Astrocyte of the cerebellum (primary cell): ENCODE measurements at places on chromosomes 3 and 15.

DNA sequence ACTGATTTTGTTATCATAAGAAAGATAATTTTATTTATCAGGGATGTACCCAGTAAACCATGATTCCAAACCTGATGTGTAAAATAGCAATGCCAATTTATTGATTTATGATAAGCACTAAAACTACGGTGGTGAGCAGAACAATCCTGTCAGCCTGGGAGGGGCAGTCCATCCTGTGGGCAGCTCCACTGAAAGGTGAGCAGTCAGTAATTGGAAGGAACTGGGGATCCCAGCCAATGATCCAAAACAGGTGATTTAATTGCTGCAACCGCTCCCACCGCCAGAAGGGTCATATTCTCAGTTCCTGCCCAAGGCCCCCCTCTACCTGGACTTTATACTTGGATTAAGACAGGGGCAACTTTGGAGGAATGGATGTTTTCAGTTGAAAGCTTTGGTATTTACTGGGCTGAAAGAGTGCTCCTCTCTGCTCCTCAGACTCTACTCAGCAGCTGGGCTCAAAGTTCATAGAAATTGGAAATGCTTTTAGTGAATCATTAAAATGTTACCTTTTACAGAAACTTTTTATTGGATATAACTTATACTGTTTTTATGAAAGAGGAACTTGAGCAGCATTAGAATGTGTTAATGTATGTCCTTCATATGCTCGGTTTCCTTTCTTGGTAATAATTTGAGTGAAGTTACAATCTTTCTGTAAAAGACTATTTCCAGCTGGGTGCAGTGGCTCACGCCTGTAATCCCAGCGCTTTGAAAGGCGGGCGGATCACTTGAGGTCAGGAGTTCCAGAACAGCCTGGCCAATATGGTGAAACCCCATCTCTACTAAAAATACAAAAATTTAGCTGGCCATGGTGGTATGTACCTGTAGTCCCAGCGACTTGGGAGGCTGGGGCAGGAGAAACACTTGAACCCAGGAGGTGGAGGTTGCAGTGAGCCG lies 198.6 kb upstream of the IL12A start:
- DNase-seq = no peak

GRCh38 chr3:107892955-107893624 lies 197.7 kb downstream of the CD47 start:
- DNase-seq = no peak

GRCh38 chr3:64954995-64955636 lies 267.3 kb upstream of the ADAMTS9 start:
- DNase-seq = no peak

GRCh38 chr3:36957862-36958686 lies 13.2 kb upstream of the TRANK1 start:
- no peak for DNase-seq

DNA sequence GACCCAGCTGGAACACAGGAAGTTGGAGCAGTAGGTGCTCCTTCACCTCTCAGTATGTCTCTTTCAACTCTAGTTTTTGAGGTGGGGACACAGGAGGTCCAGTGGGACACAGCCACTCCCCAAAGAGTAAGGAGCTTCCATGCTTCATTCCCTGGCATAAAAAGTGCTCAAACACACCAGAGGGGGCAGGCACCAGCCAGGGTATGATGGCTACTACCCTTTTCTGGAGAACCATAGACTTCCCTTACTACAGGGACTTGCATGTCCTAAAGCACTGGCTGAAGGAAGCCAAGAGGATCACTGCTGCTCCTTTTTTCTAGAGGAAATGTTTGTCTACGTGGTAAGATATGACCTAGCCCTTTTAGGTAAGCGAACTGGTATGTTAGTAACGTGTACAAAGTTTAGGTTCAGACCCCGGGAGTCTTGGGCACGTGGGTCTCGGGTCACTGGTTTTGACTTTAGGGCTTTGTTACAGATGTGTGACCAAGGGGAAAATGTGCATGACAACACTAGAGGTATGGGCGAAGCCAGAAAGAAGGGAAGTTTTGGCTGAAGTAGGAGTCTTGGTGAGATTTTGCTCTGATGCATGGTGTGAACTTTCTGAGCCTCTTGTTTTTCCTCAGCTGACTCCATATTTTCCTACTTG lies 11.9 kb downstream of the IL17RB start:
- no peak for DNase-seq

DNA sequence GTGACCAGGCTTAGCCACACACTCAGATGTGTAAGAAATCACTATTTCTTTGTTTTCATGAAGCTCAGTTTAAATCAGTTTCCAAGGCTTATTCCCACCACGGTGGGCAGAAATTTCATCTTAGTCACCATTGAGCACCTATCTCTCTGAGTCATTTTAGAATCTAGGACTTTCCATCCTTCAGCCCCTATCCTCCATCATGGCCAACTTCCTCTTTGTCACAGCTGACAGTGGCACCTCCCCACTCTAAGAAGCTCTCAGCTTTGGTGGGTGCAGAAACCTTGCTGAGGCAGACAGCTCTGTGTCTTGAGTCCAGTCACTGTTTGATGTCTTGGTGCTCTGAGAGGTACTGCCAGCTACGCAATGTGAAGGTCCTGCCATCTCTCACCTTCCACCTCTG lies 32.9 kb downstream of the SNTN start:
- DNase-seq = no peak

- no peak for DNase-seq
Observed at GRCh38 chr3:142929890-142930289, 33.6 kb downstream of the PAQR9 start.

DNA sequence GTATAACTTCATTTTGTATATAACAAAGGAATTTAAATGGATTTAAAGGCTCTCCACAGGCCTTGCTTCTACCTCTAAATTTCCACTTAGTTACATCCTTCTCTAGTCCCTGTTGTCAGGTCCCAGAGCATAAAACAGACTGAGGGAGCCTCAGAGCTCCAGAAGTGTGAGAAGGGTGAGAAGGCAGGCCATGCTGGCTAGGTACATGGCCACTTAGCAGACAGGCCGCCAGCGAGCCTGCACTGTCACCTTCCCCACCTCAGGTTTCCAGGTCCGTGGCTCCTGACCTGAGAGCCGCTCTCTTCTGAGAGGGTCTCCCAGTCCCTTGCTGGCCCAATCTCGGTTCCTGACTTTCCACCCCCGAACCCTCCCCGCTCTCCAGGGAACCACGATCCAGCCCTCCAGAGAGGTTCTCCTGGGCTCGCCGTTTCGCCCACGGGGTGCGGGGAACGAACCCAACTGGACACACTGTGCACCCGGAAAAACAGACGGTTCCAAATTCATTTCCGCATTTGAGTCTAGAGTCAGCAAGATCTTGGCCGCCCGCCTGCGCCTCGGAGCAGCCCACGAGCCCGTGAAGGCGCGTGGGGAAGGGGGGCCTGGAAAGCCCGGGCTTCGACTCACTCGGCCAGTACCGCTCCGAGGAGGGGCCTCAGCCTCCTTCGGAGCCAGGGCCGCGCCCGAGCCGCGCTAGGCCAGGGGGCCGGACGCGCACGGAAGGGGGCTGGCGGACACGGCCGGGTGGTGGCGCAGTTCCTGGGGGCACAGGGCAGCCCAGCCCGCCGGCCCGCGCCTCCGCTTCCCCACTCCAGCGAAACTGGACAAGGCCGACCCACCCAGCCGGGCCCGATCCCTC lies 16.7 kb upstream of the SOX2 start:
- no peak for DNase-seq

- DNase-seq = no peak
Observed at GRCh38 chr3:67804578-67804977, 150.2 kb upstream of the SUCLG2 start.

DNA sequence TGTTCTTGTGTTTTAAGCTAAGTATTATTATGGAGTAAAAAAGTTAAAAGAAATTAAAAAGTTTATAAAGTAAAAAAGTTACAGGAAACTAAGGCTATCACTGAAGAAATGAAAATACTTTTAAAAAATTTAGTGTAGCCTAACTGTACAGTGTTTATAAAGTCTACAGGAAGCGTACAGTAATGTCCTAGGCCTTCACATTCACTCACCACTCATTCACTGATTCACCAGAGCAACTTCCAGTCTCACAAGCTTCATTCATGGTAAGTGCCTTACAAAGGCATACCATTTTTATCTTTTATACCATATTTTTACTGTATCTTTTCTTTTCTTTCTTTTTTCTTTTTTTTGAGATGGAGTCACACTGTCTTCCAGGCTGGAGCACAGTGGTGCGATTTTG lies 40.7 kb upstream of the SCN5A start:
- no peak for DNase-seq

DNA sequence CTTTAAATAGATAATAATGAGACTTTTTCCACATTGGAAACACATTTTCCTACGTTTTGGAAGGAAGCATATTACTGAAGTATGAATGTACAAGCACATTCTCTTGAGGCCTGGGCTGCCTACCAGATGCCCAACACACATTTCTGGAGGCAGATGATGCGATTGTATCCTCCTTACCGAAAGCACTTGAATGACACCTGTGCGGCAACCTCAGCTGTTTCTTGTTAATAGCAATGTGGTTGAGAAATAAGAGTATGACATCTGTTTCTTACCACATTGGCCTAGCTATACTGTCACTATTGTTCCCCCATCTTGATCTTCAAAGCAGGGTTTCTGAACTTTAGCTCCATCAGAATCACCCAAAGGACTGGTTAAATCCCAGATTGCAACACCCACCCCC lies 84.8 kb downstream of the ARPP21 start:
- DNase-seq = no peak

- no peak for DNase-seq
Observed at GRCh38 chr3:165755571-165755970, 81.7 kb downstream of the BCHE start.

GRCh38 chr15:74826364-74826819 lies at the start of gene CPLX3:
TSS of gene CPLX3 (plus strand) at chr15:74826627. CDS start at chr15:74826704, 77 bp downstream.
- DNase-seq = no peak

DNA sequence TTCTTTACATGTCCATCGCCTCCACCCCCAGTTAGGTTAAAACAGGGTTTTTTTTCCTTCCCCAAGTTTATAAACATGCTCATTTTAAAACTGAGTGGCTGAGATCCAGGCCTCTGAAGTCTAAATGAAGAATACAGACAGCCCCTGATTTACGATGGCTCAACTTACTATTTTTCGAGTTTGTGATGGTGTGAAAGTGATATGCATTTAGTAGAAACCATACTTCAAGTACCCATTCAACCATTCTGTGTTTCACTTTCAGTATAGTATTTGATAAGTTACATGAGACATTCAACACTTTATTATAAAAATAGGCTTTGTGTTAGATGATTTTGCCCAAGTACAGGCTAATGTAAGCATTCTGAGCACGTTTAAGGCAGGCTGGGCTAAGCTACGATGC lies 30.5 kb upstream of the GNB5 start:
- no peak for DNase-seq

GRCh38 chr15:31327669-31328427 lies 1.2 kb downstream of the KLF13 start:
- no peak for DNase-seq

DNA sequence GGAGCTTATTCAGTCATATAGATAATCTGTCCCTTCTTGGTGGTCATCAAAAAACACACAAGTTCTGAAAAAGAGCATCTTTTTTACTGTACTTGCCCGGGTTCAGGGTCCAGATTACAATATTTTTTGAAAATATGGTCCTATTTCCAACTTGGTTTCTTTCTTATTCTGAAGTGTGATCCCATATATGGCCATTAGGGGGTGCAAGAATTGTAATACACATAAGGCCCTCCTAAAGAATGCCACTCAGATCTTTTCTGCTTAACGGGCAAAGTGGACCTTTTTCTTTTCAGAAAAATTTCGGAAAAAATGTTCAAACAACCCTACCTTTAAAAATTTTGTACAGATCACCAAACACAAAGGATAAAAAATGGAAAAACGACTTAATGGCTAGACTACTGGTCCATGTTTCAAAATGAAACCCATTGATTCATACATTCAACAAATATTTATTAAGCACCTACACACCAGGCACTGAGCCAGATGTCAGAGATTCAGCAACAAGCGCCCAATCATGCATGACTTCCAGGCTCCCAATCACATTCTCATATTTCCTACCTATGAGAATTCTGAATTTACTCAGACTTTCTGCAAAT lies 102.0 kb upstream of the MYRIP start:
- peak; percentile 22 for DNase-seq

- DNase-seq = peak; percentile 18
Observed at GRCh38 chr15:81311752-81312464, 12.0 kb downstream of the STARD5 start.

DNA sequence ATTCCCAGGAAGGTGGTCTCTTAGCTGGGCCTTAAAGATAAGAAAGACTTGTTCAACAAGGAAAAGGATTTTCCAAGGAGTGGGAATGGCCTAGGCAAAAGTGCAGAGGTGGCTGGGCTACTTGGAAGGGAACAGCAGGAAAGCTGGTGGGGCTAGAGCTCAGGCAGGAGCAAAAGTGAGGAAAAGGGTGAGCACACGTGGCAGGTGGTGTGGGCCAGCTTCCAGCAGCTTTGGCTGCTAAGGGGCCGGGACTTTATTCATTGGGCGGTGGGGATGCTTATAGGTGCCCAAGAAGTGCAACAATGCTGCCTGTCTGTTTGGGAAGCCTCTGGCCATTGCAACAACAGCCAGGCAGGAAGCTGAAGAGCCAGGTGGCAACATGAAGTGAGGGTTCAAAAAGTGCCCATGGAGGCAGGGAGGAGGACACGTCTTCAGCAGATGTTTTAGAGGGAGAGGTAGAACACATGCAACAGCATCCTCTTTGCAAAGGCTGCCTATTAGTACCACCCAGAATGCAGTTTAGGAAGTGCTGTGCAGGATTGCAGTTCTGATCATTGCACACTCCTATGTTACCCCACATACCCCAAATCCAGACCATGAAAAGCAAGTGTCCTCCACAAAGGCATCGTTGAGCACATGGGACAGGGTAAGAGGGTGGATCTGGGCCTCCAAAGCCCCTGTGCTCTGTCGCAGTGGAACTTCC lies 13.8 kb downstream of the ALDH1A3 start:
- DNase-seq = no peak

- DNase-seq = no peak
Observed at GRCh38 chr15:35309886-35310285, 224.8 kb upstream of the NANOGP8 start.

- no peak for DNase-seq
Observed at GRCh38 chr3:37542331-37542730, 319.3 kb upstream of the CTDSPL start.

DNA sequence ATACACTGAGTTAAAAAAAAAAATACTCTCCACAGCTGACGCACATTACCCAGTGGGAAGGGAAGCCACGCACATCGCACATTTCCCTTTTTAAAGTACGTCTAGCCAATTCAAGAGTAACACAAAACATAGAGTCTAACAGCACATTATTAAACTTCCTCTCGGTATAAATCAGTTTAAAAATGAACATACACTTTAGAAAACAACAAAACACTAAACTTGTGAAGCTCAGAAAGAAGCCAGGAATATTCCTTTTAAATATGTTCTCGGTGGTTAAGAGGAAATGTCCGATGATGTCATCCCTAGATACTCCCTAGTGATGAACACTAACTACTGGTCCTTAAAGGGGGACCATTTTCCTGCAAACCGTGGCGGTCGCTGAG lies 721 bp downstream of the MYEF2 start:
- peak; percentile 39 for DNase-seq

- no peak for DNase-seq
Observed at GRCh38 chr3:66001626-66002025, 37.1 kb downstream of the MAGI1 start.

GRCh38 chr3:196298521-196298920 lies 11.0 kb upstream of the PCYT1A start:
- DNase-seq = no peak

GRCh38 chr3:13607821-13608597 lies 59.1 kb downstream of the FBLN2 start:
- no peak for DNase-seq

- DNase-seq = no peak
Observed at GRCh38 chr15:87570206-87570605, 686.3 kb downstream of the NTRK3 start.
